ENCODE measurements at places on chromosomes 11 and 22. TPM values are rescaled to one million over a fixed set of nuclear protein-coding genes. Genes with fewer than 3 reads are reported as not detected.
A peak's percentile ranks its signal among the peaks of the same experiment; 100 is the strongest.

DNA sequence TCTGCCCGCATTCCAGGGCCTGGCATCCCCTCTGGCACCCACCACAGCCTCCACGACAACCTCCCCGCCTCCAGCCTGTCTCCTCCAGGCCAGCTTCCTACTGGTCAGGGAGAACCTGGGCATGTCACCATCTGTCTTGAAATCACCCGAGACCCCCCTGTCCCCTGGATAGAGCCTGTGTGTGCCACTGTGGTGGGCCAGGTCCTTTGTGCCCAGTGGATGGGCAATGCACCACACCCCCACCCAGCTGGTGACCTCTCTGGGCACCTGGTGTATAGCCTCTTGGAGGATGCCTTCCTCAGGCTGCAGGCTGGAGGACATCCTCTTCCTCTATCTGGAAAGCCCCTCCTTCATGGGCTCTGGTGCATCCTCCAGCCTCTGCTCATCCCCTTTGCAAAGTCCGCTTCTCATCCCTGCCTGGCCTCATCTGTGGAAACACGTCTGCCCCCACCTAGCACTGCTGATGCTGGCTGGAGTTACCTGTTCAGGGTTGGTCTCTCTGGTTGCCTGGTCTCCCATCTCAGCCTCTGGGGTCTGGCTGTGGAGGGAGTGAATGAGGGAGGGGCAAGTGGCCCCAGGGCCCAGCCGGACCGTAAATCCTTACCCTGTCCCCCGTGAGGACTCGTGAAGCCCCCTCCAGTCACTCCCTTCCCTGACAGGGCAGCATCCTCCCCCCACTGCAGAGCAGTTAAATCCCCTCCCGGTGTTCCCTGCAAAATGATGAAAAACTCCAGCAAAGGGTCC, 589.6 kb downstream of the TBC1D22A start:
- no peak overlapping the region for H3K4me3 ChIP-seq
- H3K36me3 ChIP-seq, result no peaks in the 10 kb centered on the region
- H3K27me3 ChIP-seq, result no peaks in the 10 kb centered on the region
- H3K4me1 ChIP-seq, result no peaks in the 10 kb centered on the region
- DNase-seq, result no peak

APOL1 gene
- 16.8 TPM for total RNA-seq

GRCh38 chr22:27494785-27495184, 306.8 kb downstream of the MN1 start:
- H3K27me3 ChIP-seq, result no peaks in the 10 kb centered on the region
- H3K4me1 ChIP-seq, result no peaks in the 10 kb centered on the region
- no peak for DNase-seq
- no peaks in the 10 kb centered on the region for H3K36me3 ChIP-seq
- no peak overlapping the region for H3K27ac ChIP-seq

- H3K4me3 ChIP-seq, result peak overlapping the region; percentile 38
- no peak overlapping the region for H3K27ac ChIP-seq
- H3K27me3 ChIP-seq, result no peaks in the 10 kb centered on the region
These were observed 95.3 kb upstream of the RCN1 start for GRCh38 chr11:31995525-31996094.

- H3K27ac ChIP-seq, result no peak overlapping the region
- DNase-seq, result no peak
- no peaks in the 10 kb centered on the region for H3K27me3 ChIP-seq
- peaks cover 8% of the 10 kb centered on the region for H3K36me3 ChIP-seq
- H3K4me1 ChIP-seq, result no peaks in the 10 kb centered on the region
These were observed 8.4 kb downstream of the MRPL48 start for GRCh38 chr11:73795925-73796632.

GRCh38 chr11:34836958-34837856, 79.0 kb downstream of the APIP start:
- no peak overlapping the region for H3K27ac ChIP-seq
- no peak overlapping the region for H3K4me3 ChIP-seq
- H3K27me3 ChIP-seq, result peaks cover 5% of the 10 kb centered on the region
- H3K36me3 ChIP-seq, result no peaks in the 10 kb centered on the region

GRCh38 chr22:31212783-31213629, 908 bp downstream of the LIMK2 start:
- peak; percentile 32 for DNase-seq
- H3K4me3 ChIP-seq, result peak overlapping the region; percentile 87
- H3K4me1 ChIP-seq, result peaks cover 69% of the 10 kb centered on the region

DNA sequence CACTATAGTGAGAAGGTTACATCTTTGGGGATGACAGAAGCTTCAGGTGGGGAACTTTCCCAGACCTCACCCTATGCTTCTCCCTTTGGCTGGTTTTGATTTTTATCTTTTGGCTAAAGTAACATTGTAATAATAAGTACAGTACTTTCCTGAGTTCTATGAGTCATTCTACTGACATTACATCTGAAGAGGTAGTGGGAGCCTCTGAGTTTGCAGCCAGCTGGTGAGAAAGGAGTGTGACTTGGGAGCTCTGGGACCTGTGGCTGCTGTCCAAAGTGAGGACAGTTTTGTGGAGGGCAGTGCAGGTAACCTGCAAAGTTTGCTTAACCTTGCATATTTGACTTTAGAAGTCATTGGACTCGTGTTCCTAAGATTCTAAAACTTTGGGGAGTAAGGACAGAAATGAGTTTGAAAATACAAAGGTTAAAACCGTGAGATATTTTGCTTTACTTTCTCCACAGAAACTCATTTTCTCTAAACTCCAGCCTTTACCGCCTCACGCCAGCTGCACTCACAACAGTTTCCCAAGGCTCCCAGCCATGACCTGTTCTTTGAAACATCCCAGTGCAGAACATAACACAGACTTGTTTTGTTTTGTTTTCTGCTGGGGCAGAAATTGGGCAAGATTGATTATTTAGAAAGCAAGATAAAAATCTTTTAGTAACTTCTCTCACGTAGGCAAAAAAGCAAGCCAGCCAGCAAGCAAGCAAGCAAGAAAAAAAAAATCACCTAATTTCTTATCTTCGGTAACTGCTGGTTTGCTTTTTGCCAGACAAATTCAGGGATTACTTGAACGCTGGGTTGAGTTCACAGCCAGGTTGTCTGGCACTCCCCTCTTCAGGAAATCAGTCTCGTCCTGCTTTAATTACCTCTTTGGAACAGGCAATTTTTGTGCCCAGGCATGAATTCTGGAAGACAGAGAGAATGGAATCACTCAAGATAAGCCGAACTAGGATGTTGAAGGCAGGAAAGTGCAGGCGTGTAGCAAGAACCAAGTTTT, 478.3 kb upstream of the ISX start:
- DNase-seq, result no peak
- no peaks in the 10 kb centered on the region for H3K36me3 ChIP-seq
- no peak overlapping the region for H3K4me3 ChIP-seq
- no peaks in the 10 kb centered on the region for H3K4me1 ChIP-seq
- H3K27ac ChIP-seq, result no peak overlapping the region

- H3K4me3 ChIP-seq, result no peak overlapping the region
- H3K4me1 ChIP-seq, result peaks cover 16% of the 10 kb centered on the region
- H3K36me3 ChIP-seq, result no peaks in the 10 kb centered on the region
- H3K27me3 ChIP-seq, result no peaks in the 10 kb centered on the region
- H3K27ac ChIP-seq, result no peak overlapping the region
- no peak for DNase-seq
These were observed 3.4 kb upstream of the WBP2NL start for GRCh38 chr22:41995211-41995610.

DNA sequence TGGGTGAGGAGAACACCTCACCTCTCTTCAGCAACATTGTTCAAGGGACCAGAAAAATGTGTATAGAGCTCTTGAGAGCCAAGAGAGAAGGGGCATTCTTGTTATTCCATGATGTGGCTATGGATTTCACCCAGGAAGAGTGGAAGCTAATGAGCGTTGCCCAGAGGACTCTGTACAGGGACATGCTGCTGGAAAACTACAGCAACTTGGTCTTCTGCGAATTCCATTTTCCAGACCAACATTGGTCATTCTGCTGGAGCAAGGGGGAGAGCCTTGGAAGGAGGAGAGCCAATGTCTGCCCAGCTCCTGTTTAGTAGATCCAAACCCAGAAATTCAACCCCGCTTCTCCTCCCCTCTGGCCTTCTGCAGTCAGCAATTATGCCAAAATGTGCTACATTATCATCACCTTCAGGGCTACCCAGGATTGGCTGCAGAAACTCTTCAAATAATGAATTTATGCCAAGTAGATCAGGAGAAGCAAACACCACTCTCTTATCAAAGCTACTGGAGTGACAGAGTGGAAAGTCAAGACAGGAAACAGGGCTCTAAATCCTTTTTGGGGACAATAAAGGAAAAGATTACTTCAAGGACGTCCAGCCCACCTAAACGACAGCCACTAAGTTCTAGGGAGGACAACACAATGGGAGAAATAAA, 707.5 kb upstream of the LUZP2 start:
- no peak overlapping the region for H3K4me3 ChIP-seq
- DNase-seq, result no peak
- H3K27me3 ChIP-seq, result no peaks in the 10 kb centered on the region
- no peak overlapping the region for H3K27ac ChIP-seq

DNA sequence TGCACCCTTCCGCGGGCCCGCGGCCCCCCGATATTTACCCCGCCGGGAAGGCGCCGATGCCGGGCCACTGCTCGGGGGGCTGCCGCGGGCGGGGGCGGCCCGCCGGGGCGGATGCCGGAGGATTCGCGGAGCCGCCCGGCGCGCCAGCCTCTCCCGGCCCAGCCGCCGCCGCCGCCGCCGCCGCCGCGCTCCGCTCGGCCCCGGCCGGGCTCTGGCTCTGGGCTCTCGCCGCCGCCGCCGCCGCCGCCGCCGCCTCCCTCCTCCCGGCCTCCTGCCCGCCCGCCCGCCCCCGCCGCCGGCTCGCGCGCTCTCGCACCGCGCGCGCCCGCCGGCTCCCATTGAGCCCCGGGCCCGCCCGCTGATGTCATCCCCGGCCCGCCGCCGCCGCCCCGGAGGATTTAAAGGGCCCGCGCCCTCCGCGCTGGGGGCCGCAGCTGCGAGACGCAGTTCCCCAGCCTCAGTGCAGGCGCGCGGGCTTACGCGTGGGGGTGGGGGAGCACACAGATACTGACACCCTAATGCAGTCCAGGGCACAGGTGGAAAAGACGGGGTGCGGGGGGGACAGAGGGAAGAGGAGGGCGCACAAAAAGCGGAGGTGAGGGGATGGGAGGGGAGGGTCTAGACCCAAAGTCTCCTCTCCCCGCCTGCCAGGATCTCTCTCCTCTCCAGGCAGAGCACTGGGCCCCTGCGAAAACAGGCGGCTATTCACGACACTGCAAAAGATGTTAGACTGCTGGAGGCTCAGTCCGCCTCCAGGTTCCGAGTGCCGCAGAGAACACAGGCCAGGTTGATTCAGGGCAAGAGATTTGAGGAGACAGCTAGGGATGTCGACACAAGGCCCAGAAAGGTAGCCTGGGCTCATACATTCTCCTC, at the start of gene CSNK1E:
TSS of gene CSNK1E (minus strand) at position 312 of the 873 bp plus-strand sequence. CDS start 3,276 bp downstream, outside the sequence.
- no peaks in the 10 kb centered on the region for H3K27me3 ChIP-seq
- H3K27ac ChIP-seq, result peak within 1 kb of the TSS; percentile 88
- H3K4me1 ChIP-seq, result peaks cover 43% of the 10 kb centered on the region
- peak; percentile 73 for DNase-seq
- H3K4me3 ChIP-seq, result peak within 1 kb of the TSS; percentile 86

BCR gene
- 66.3 TPM for total RNA-seq

DNA sequence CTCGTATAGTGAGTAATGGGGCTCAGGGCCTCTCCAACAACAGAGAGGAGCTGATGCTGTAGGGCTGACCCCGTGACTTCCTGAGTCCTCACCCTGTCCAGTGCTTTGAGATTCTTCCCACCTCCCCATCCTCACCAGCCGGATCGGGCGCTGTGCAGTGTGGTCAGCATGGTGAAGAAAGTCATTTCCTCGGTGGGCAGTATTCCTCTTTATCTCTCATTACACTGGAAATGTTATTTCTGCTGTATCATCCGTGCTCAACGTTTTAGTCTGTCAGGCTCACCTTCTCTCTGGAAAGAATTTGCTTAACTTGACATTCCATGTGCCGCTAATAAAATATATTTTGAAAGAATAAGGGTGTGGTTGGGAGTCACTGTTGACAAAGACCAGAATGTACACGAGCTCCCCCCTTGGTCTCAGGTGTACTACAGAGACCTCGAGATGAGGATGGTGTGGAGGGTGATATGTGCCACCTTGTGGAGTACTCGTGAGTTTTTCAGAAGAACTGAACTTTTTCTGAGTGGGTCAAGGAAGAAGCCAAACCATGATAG, 25.7 kb upstream of the SCGB1A1 start:
- H3K27me3 ChIP-seq, result peaks cover 2% of the 10 kb centered on the region
- H3K36me3 ChIP-seq, result no peaks in the 10 kb centered on the region
- H3K4me3 ChIP-seq, result no peak overlapping the region
- peak; percentile 38 for DNase-seq
- H3K4me1 ChIP-seq, result no peaks in the 10 kb centered on the region
- H3K27ac ChIP-seq, result no peak overlapping the region

TYR gene
- not detected for total RNA-seq

DNA sequence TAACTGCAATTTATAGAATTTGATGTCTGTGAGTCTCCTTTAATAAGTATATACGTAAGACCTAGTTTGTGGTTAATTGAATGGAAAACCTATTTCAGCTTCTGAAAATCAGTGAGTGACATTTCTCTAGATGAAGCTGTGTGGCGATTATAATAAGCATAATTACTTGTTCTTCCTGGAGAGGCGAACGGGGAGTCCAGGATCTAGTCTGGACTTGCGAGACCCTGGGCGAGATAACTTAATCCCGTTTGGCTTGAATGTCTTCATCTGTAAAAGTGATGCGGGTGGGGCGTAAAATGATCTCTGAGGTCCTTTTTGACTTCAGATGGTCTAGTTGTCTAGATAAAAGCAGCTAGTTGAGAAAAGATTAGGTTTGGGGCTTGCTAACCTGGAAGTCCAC, 1.1 kb downstream of the PRRG4 start:
- no peak for DNase-seq
- peak overlapping the region; percentile 31 for H3K4me3 ChIP-seq
- no peak overlapping the region for H3K27ac ChIP-seq
- no peaks in the 10 kb centered on the region for H3K36me3 ChIP-seq
- peaks cover 14% of the 10 kb centered on the region for H3K4me1 ChIP-seq

ACRV1 gene
- total RNA-seq, result not detected

DNA sequence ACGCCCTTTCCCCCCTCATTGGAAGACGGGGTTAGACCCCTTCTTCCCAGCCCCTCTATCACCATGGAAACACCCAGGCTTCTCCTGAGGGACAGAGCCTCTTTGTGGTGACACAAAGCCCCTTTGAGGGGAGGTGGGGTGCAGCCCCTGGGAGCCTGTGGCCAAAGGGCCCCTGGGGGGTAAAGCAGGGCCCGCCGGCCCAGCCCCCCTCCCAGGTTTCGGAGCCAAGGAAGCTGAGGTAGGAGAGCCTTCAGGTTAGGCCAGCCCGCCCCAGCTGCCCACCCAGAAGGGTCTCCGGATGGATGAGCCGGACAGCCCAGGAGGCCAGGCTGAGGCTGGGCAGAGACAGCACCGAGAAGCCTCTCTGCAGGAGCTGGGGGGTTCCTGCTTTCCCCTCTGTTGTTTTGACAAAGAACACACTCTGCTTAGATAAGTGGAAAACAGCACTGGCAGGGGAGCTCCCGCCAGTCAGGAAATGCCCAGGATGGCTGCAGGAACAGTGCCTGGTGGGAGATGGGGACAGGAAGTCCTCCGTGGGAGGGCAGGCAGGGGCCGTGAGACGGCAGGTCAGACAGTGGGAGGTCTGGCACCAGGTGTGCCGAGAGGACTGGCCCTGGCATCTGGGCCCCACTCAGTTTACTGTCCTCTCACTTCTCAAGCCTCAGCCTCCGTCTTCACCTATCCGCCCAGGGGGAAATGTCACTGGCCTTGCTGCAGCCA, 18.2 kb downstream of the ARVCF start:
- H3K36me3 ChIP-seq, result no peaks in the 10 kb centered on the region
- no peak for DNase-seq
- no peak overlapping the region for H3K4me3 ChIP-seq
- no peak overlapping the region for H3K27ac ChIP-seq
- H3K4me1 ChIP-seq, result no peaks in the 10 kb centered on the region
- H3K27me3 ChIP-seq, result peaks cover 1% of the 10 kb centered on the region

GRCh38 chr11:118572981-118573550, 857 bp downstream of the ARCN1 start:
- H3K36me3 ChIP-seq, result peaks cover 9% of the 10 kb centered on the region
- DNase-seq, result no peak
- H3K27ac ChIP-seq, result peak overlapping the region; percentile 96
- H3K27me3 ChIP-seq, result no peaks in the 10 kb centered on the region
- H3K4me1 ChIP-seq, result peaks cover 42% of the 10 kb centered on the region

GLYAT gene
- not detected for total RNA-seq
